Activated naive CD4-positive, alpha-beta T cell (primary cell): ENCODE measurements at places on chromosomes 6 and 20.
A peak's percentile ranks its signal among the peaks of the same experiment; 100 is the strongest.

GRCh38 chr6:36596356-36596755 lies 2.2 kb downstream of the SRSF3 start:
- DNase-seq, result no peak

DNA sequence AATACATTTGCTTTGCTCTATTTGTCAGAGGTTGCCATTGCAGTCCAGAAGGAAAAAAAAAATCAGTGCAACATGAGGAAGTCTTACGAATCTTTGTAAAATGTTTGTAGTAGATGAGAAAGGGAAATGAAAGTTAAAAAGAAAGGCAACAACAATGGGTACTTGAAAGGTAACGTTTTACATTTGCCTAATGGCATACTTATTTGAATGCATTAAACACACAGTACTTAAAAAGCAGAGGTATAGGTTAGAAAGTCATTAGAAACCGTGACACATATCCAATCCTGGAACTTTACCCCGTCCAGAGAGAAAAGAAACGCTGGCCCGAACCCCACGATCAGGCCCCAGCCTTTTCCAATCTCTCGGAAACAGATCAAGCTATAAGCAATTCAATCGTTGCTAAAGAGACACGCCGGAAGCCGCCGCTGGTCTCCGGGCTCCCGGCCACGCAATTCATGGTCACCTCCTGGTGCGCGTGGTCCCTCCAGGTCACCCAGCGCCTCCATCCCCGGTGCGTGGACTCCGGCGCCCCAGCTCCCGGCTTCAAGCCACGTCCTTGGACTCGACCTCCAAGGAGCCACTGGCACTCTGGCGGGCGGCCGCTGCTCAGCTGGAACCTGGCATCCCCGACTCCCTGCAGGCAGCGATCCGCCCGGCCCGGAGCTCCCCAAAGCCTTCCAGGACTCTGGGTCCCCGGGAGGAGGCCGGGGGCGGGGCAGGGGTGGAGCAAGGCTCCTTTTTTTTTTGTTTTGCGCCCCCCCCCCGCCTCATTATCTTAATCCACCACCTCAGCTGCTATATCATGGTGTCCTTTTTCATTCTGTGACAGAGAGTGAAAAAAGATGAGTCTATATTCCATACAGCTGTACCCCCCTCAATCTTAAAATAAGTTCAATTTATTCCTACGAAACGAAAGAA lies at the start of gene SLC18B1:
TSS of gene SLC18B1 (minus strand) at position 687 of the 918 bp plus-strand sequence. CDS start at position 506, 181 bp downstream.
- DNase-seq, result no peak

DNA sequence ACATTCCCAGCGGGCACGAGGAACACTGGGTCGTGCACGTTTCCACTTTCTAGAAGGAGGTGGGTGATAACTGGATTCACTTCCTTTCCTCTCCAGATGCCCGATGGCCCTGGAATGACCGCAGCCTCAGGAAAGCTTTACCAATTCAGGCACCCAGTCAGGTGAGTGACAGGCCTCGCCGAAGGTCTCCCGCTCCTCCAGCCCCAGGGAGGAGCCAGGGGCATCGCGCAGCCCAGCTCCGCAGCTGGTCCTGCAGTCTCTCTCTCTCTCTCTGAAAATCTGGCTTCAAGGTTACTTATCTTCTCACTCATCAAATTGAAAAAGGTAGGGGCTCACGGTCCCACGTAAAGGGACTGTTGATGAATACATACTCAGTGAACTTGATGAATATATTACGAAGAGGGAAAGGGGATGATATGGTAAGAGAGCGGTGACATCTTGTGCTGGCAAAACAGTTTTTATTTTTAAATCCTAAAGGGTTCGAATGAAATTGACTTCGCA lies 891 bp downstream of the RIPPLY2 start:
- DNase-seq, result no peak

GRCh38 chr20:40680161-40680959 lies 8.7 kb downstream of the MAFB start:
- DNase-seq, result no peak

DNA sequence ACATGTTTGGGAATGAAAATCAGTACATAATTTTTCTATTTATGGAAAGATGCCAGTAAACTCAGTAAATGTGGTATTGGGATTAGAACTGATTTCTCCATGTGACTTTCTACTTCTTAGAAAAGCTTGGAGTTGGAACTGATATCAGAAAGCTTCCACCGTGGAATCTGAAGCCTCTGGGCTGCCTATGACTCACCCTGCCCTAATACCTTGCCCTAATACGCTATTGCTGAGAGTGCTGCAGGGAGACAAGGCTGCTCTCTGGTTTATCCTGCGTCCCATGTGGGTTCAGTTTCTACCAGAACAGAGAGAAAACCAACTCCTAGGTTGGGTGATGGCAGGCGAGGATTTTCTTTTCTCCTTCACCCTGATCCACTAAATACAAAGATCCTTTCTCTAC lies 3.3 kb upstream of the STMND1 start:
- DNase-seq, result no peak

- no peak for DNase-seq
Observed at GRCh38 chr20:41134362-41135186, 2.8 kb upstream of the PLCG1 start.

- DNase-seq, result no peak
Observed at GRCh38 chr6:43122146-43122545, 46.0 kb downstream of the PTK7 start.

DNA sequence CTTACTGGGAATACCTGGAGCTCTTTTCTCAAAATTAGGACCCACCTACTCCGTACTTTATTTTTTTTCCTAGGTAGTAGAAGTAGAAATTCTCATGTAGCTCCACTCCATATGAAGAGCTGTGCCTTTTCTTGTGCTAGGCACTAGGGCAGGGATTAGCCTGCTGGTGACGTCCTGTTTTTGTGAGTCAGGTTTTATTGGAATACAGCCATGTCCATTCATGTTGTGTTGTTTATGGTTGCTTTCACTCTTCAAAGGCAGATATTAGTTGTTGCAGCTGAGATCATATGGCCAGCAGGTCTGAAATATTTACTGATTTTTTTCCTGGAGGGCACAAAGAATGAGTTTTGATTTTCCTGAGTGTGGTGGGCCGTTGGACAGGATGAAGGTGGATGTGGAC lies 20.5 kb downstream of the XRN2 start:
- no peak for DNase-seq

GRCh38 chr6:73523434-73524123 lies 2.7 kb upstream of the EEF1A1 start:
- DNase-seq, result peak; percentile 69

- peak; percentile 36 for DNase-seq
Observed at GRCh38 chr6:38493931-38494547, 145.7 kb downstream of the BTBD9 start.

DNA sequence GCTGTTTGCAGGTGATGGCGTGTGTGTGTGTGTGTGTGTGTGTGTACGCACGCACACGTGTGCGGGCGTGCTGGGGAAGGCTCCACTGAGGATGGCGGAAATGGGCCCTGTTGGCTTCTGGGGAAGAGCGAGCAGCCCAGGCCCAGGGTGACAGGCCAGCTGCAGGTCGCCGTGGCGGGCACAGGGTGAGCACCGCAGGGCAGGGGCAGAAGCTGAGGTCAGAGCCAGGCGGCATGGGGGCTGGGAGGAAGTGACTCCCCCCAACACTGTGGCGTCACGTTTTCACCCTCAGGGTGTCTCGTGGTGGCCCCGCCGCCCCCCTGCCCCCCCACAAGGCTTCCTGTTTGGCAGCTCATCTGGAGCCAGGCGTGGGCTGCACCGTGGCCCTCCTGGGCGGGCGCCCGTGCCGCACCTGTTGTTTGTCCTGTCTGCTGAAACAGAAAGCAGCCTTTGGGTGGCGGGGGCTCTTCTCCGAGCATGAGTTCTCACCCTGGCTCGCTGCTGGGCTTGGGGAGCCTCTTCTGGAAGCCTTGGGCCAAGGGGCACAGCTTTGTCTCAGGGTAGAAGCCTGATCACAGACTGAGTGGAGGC lies 7.1 kb downstream of the RBM38 start:
- peak; percentile 92 for DNase-seq

GRCh38 chr20:25072226-25072811 lies 9.6 kb downstream of the VSX1 start:
- DNase-seq, result no peak

DNA sequence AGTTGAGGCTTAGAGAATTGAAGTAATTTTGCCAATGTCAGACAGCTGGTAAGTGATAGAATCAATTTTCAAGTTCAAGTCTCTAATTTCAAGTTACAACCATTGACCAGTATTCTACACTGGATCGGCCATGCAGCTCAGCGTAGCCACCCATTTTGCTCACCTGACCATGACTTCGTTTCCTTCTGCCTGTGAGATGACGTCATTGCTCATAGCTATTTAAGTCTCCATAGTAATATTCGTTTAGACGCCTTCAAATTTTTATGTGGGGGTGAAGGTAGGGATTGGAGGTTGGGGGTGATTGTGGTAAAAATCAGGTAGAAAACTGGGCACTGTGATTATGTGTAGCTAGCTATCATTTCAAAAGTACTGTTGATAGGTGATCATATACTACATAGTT lies 5.6 kb upstream of the HTR1B start:
- DNase-seq, result no peak

GRCh38 chr20:19048995-19049501 lies 163.4 kb upstream of the SLC24A3 start:
- DNase-seq, result no peak

DNA sequence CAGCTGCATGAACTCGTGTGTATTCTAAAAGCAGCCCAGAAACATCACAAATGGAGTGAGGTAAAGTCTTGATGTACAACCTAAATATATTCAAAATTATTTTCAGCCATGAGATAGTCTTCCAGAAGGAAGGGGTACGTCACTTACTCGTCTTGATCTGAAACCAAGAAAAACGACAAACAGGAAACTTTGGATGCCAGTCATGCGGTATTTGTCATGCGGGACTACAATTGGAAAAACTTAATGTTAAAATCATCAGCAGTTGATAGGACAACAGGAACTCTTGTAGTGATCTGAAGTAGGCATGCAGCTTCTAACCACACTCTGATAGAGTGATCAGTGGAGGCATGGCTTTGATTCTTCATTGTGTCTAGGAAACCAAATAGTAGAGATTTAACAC lies 29.7 kb downstream of the FAM217A start:
- no peak for DNase-seq

- no peak for DNase-seq
Observed at GRCh38 chr6:10970731-10971130, 73.4 kb downstream of the ELOVL2 start.

DNA sequence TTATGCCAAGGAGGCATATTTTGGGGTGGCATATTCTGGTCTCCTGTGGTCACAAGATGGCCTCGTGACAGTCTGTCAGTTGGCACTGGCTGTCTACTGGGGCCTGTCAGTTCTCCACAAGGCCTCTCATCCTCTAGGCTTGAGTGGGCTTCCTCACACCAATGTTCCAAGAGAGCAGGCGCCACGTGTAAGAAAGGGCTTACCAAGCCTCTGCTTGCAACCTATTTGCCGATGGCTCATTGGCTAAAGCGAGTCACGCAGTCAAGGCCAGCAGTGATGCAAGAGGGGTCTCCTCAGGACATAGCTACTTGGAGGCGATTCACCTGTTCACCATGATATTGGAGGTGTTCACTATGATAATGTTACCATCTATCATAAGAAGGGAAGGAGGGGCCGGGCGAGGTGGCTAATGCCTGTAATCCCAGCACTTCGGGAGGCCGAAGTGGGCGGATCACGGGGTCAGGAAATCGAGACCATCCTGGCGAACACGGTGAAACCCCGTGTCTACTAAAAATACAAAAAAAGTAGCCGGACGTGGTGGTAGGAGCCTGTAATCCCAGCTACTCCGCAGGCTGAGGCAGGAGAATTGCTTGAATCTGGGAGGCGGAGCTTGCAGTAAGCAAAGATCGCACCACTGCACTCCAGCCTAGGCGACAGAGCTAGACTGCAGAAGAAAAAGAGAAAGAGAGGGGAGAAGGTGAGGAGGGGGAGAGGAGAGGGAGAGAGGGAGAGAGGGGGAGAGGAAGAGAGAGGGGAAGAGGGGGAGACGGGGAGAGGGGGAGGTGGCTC lies 35.3 kb downstream of the C6orf52 start:
- DNase-seq, result no peak

DNA sequence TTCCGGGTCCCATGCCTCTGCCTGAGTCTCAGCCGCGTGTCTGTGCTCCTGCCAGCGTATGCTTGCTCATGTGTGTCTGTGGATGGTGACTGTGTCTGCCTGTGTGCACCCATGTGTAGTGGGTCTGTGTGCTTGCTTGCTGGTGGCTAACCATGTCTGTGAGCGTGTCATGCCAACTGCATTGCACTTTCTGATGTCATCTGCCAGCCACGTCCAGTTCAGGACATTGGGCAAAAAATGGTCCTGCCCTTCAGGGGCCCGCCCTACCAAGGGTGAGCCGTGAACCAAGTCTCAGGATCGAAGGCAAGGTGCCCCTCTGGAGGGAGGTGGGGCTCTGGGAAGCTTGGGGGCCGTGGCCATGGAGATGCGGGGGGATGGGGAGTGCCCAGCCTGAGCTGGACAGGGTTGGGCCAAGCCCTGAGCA lies 9.4 kb upstream of the ZBTB46 start:
- DNase-seq, result no peak

DNA sequence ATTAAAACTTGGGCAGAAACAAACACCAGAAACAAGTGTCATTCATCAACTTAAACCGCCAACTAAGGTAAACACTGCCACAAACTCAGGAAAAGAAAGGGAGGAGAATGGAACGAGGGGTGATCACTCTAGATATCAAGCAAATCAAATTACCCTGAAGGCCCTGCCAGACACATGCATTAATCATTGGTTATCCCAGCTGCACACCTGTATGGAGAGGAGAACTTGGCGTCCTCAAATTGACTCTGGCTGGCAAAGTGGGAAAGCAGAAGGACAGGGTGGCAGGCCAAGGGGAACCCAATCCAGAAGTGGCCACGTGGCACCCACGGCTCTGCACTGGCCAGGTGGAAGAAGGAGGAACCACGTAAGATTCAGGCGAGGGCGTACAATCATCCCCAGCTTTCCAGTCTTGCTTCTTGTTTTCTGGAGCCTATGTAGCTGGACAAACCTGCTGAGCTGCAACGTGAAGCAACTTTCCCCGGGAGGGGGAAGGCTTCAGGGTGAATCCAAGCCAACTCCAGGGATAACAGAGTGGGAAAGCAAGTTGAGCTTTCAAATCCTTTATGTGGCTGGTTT lies 156.2 kb upstream of the JARID2 start:
- DNase-seq, result no peak

DNA sequence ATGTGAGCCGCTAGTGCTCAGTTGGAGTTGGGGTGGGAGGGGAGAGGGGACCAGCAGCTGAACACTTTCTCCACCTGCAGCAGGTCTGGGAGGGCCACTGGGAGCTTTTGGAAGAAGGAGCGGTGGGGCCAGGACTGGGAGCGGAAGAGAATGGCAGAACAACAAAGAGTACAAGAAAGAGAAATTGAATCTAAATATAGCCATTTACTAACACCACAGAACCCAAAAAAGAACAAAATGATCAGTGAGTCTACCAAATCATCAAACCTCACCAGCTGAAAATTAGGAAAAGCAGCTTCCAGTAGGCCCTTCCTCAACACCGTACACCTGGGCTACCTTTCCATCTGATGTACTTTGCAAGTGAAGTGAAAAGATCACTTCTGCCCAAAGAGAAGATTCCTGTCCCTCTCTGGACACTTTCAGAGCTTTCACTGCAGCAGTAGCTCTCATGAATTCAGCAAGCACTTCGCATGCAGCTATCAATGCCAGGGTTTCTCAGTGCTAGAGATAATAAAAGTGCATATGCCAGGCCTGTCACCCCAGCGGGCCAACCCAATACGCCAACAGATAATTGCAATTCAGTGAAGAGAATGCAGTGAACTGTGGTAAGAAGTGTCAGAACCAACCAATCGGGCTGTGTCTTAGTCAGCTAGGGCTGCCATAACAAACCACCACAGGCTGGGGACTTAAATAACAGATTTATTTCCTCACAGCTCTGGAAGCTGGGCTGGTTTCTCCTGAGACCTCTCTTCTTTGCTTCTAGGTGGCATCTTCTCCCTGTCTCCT lies 597 bp downstream of the LY86 start:
- no peak for DNase-seq

- DNase-seq, result no peak
Observed at GRCh38 chr6:112320561-112321318, 26.4 kb upstream of the RFPL4B start.
